ENCODE measurements at places on chromosomes 2 and 18.

DNA sequence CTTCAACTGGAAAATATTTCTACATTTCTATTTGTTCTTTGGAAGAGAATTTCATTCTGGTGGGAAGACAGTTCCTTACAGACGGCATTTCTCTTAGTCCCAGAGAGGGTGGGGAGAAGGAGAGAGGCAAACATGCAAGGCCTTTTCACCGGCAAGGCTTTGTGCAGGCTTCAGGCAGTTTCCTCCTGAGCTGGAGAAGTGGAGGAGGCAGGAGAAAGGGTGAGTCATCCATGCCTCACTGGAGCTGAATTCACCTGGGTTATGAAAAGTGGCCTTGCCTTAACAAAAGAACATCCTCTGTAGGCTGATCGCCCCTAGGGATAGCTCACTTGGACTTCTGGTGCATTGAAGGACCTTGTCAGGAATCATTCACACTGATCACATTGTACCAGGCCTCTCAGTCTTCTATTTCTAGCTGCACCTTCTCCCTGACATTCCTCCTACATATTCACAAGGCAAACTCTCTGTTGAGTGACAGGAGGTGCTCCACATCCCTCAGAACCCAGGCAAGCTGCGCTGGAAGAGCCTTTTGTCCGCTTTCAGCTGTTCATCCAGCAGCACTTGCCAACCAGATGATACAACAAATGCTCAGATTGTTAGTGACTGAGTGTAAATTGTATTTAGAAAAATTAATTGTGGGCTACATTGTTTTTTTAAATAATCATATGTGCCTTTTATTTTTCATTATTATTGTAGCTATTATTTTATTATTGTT, 796.1 kb downstream of the DCDC2C start:
- no peak for DNase-seq

DNA sequence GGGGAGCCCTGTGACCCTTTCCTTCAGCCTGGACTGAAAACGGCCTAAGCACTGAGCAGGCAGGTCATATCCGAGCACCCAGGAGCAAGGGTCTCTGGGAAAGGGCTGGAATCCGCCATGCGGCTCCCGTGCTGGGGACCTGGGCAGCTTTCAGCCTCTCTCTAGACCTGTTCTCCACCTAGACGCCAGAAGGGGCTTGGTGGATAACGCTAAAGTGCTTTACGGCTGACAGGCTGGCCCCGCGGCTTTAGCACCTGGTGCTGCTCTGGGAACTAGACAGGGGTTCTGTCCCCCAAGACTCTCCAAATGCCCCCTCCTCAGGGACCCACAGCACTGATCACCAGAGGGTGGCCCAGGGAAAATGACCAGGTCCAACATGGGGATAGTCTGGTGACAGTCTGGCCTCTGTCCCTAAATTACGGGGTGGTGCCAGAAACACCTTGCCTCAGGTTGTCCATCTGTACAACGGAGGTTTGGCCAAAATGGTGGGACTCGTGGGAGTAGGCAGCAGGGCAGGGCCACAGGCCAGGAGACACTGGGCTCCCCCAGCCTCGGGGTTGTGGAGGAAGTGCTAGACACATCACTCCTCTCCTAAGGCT, 13.0 kb downstream of the SDC1 start:
- DNase-seq: no peak

GRCh38 chr2:215215637-215216036, 77.2 kb upstream of the ABCA12 start:
- no peak for DNase-seq

DNA sequence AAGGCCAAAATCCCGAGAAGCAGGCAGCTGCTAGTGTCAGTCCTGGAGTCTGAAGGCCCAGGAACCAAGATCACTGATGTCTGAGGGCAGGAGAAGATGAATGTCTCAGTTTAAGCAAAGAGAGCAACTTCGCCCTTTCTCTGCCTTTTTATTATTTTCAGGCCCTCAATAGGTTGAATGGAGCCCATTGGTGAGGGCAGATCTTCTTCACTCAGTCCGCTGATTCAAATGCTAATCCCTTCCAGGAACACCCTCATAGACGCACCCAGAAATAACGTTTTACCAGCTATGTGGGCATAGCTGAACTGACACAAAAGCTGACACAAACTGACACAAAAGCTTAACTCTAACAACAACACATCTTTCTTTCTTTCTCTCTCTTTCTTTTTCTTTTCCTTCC, 78.0 kb upstream of the KCNJ3 start:
- DNase-seq: no peak

GRCh38 chr2:71661782-71662181, 208.4 kb downstream of the DYSF start:
- no peak for DNase-seq

DNA sequence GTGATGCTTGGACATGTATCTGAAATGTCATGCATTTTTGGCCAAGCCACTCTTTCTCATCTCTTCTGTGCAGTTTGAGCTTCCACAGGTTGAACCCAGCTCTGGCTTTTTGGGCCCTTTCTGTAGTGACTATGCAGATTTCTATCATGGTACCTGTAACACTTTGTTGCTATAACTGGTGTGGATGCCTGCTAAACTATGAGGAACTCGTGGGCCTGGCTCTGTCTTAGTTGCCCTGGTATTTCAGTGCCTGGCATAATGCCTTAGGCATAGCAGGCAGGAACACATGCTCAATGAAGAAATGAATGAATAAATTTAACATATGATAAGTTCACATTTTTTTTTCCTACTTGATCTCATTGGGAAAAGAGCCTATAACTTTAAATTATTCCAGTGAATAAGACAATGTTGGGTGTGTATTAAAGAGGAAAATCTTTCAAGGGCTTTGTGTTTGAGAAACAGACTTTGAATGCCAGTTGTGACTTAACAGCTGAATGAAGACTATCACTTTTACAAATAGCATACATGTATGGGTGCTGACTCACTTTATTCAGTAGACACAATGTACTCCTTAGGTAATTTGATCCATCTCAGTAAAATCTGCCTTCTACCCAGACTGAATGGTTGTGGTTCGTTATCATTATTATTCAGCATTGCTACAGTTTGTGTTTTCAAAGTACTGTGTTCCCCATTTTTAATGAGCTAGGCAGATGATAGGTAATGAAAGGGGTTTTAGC, 86.4 kb upstream of the MAP4K3 start:
- DNase-seq: no peak

DNA sequence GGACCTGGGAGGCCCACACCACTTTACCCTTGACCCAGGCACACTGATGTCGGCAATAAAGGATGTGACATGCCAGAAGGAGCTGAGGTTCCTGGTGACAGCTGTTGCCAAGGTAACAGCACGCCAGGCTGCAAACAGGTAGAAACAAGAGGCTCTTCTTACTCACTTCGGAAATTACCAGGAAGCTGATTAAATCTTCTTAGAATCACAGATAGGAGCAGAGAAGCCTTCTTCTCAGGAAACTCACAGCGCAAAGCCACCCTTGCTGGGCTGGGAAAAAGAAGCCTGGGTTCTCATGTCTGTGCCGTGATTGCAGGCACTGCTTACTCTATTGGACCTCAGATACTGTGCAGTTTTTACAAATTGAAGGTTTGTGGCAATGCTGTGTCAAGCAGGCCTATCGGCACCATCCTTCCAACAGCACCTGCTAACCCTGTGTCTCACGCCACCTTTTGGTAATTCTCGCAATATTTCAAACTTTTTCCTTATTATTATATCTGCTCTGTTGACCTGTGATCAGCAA, 61.0 kb upstream of the TAF1B start:
- DNase-seq: peak; percentile 66

GRCh38 chr2:239630618-239631286, 229.9 kb upstream of the HDAC4 start:
- DNase-seq: no peak

DNA sequence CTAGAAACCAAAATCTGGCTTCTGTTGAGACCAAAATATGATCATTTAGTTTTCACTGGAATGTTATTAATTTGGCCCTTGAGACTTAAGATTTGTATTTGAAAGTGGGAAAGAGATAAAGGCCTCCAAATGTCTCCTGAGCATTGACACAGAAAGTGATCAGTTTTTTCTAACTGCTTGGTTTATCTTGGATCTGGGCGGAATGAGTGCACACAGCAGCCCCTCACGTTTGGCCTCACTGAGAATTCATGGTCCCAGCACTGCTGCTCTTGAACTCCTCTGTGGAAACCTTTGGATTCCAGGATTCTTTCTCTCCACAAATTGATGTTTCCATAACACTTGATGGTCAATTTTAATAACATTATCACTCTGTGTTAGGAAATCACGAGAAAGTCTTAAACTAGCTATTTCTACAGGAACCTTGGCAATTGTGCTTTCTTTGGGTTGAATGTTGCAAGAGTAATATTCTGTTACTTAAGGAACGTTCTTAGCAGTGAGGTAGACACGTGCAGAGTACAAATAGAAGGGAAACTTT, 180.3 kb upstream of the BCL2L11 start:
- no peak for DNase-seq

GRCh38 chr18:22650247-22650646, 232.5 kb upstream of the CTAGE1 start:
- DNase-seq: no peak

Measured in activated T-cell treated with anti-CD3 and anti-CD28 coated beads for 48 hours (primary cell).